Activated CD8-positive, alpha-beta memory T cell treated with anti-CD3 and anti-CD28 coated beads, Interleukin-2, amount 50 U/mL, for 4 hours (primary cell): ENCODE measurements at places on chromosomes 13 and 19.

DNA sequence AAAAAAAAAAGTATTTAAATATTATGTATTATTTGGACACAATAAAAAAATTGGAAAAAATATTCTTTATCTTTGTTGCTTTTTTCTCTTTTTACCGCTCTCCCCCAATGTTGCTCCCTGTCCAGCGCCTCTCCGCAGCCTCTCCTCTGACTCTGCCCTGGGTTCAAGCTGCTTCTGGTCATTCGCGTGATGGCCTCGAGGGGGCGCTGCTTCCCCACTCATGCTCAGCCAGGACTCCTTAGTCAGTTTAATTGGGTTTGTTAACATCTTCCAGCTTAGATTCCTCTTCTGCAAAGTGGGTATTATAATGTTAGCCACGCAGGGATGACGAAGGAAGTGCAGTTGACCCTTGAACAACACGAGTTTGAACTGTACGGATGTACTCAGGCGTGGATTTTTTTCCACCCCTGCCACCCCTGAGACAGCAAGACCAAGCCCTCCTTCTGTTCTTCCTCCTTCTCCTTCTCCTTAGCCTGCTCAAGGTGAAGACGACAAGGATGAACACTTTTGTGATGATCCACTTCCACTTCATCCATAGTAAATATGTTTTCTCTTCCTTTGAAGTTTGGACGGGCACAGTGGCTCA, 4.9 kb upstream of the NWD1 start:
- peak; percentile 36 for DNase-seq

DNA sequence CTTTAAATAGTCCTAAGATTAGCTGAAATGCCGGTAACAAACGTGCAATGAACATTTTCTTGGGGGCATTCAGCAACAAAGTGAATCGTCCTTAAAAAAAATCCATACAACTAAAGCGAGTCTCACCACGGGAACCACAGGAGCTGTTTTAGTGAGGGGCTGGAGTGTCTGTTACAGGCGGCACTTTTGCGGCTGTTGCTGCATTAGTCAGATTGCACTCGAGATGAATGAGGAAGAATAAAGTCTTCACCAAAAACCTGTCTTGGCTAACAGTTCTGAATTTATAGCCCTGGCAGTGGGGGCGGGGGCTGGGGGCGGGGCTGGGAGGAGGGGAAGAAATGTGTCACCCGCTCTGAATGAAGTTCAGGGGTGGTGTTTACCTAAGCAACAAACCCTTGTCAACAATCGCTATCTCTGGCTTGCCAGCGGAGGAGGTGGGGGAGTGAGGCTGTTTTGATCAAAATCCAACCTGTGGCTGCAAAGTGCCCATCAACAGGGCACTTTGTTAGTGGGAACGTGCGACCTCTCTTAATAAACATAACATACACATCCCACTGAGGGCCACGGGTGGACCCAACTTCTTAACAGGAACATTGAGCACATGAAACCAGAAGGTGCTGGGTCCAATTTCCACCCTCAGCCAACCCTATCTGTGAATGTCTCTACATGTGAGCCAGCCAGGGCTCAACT, 44.5 kb downstream of the RFX2 start:
- peak; percentile 58 for DNase-seq

DNA sequence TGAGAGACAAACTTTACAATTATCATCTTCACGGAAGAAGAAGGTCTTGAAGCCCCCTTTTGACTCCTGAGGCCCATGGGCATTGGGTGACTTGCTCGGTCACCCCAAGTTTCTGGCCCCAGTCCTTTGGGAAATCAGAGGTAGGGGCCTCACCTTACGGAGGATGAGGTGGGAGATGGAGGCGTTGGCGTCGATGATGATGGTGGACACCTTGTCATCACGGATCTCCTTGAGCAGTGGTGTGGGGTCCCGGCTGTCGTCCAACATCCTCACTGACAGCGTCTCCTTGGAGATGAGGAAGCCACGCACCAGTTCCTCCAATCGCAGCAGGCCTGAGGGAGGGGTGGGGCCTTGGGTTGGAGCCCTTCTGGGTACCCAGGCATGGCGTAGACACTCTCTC, 10.8 kb downstream of the GRIK5 start:
- DNase-seq: no peak

- no peak for DNase-seq
These were observed 26.9 kb downstream of the CYP4F22 start for GRCh38 chr19:15534957-15535864.

- DNase-seq: peak; percentile 33
These were observed 7.6 kb downstream of the KANK3 start for GRCh38 chr19:8335343-8336071.

GRCh38 chr13:51148952-51149573, 38.0 kb upstream of the C13orf42 start:
- no peak for DNase-seq

GRCh38 chr19:49553451-49554271, 25.9 kb downstream of the RCN3 start:
- peak; percentile 63 for DNase-seq

GRCh38 chr13:60047918-60048317, 115.8 kb downstream of the DIAPH3 start:
- DNase-seq: no peak

- DNase-seq: no peak
These were observed 213.8 kb downstream of the DCLK1 start for GRCh38 chr13:35917252-35917941.
